ENCODE measurements at places on chromosomes 1 and 21. TPM values are rescaled to one million over a fixed set of nuclear protein-coding genes. Genes with fewer than 3 reads are reported as not detected.

GRCh38 chr1:155199792-155200191, 7.9 kb downstream of the THBS3 start:
- DNase-seq = no peak

KCNJ9 gene
- 0.36 TPM for polyA plus RNA-seq

DNA sequence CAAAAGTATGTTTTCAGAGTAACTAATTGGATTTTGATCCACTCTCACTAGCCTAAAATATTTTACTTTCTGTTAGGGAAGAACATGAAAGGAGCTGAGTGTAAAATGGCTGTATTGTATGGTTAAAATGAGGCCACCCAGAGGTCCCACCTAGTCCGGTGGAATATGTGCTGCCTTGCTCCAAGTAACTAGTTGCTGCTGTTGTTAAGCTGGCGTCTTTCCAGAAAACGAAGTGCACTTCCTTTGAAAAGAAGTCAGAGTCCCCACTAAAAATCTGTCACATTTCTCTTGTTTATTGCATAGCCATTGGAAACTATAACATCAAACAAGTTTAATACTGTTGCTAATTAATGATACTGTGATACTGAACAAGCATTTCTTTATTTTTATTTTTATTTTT, 3.2 kb downstream of the SLC25A33 start:
- DNase-seq = no peak

HSF2BP gene
- 0.66 TPM for polyA plus RNA-seq

DNA sequence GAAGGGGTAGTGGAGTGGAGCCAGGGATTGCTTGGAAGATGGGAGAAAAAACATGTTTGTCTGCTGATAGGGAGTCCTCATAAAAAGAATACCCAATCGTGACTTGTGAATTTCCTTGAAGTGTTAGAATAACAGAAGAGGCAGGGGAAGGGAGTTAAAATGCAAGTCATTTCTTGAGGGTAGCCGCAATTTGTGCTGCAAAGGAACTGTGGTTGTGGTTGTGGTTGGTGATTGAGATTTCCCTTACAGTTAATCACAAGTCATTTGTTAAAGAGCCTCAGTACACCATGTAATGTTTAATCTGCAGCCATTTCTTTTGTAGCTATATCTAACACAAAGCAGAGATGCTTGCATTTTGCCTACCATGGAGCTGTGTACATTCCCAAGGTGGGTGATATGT, 38.5 kb upstream of the EGLN1 start:
- DNase-seq = no peak

GPN2 gene
- polyA plus RNA-seq = 28.5 TPM

GRCh38 chr1:56335394-56335793, 244.0 kb downstream of the PLPP3 start:
- no peak for DNase-seq

DNA sequence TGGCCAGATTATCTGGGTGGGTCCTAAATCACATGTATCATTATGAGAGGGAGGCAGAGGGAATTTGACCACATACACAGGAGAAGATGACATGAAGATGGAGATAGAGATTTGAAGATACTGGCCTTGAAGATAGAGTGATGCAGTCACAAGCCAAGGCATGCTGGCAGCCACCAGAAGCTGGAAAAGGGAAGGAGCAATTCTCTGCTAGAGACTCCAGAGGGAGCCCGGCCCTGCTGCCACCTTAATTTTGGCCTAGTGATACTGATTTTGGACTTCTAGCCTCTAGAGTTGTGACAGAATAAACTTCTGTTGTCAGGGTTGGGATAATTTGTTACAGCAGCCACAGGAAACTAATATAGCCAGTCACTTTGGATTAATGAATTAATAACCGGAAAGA, 2.2 kb upstream of the PRDM2 start:
- no peak for DNase-seq

DNA sequence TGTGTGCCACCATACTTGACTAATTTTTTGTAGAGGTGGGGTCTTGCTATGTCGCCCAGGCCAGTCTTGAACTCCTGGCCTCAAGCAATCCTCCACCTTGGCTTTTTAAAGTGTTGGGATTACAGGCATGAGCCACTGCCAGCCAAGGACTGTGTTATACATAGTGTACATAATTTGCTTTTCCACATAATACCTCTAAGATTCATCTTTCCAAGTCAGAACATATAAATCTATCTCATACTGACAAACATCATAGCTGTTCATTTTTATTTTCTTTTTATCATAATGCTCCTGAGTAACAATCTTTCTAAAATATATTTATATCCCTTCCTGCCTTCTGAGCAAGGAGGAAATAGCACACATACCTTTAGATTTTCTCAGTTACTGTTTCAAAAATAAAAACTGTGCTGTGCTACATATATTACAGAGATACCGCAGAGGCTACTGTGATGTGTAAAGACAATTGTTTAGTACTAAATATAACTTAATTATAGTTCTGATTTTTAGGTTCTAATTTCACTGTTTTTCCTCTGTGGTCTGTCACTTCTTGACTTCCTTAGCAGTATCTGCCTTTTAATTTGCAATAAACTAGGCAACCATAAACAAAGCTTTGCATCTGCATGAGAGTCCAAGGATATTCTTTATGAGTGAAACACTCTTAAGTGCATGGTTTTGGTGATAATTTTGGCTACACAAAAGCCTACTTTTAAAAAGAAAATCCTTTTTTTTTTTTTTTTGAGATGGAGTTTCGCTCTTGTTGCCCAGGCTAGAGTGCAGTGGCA, 59.3 kb downstream of the EYA3 start:
- DNase-seq = no peak

DNA sequence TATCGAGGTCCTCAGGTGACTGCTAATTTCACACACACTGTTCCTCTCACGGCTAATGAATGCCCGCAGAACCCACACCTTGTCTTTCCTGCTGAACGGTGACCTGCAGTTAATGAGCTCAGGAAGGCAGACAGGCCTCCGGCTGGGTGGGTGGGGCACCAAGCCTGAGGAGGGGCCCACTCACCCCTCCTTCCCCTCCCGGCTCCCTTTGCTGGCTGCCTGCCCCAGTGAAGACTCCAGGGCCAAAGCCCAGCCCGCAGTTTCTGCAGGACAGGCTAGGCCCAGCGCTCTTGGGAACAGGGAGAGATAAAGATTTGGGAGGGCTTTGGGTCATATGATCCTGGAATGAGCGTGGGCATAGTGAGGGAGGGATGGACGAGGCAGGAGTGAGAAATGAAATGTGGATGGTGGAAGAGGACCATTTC, 26.4 kb downstream of the FOXO6 start:
- peak; percentile 93 for DNase-seq

GRCh38 chr21:14259747-14260146, 43.8 kb downstream of the RBM11 start:
- peak; percentile 68 for DNase-seq

GRCh38 chr21:23579573-23579972, 2027.7 kb downstream of the MRPL39 start:
- DNase-seq = no peak

GRCh38 chr1:109149874-109150601, 36.1 kb downstream of the ELAPOR1 start:
- DNase-seq = no peak

CLIC6 gene
- 18.2 TPM for polyA plus RNA-seq

- DNase-seq = no peak
Observed at GRCh38 chr1:155141749-155142148, 1.4 kb upstream of the DPM3 start.

GRCh38 chr1:91680556-91681155, 180.0 kb downstream of the CDC7 start:
- no peak for DNase-seq

DNA sequence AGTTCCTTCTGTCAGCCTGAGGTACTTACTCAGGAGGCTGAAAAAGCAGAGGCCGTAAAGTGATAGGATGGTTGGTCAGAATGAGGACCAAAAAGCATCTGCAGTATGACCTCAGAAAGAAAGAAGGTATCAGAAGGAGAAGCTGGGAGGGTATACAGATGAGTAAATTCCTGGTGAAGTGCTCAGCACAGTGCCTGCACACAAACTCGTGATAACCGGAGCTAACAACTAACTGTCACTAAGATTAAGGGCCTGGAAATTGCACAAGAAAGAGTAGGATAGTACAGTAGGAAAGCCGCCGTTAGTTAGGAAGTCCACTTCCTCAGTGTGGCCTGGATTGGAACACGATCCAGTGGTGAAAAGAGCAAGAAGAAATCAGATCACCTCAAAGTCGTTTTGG, 62.6 kb downstream of the VPS26C start:
- DNase-seq = no peak

SYT11 gene
- 19.0 TPM for polyA plus RNA-seq

TEX38 gene
- polyA plus RNA-seq = 0.09 TPM

DNA sequence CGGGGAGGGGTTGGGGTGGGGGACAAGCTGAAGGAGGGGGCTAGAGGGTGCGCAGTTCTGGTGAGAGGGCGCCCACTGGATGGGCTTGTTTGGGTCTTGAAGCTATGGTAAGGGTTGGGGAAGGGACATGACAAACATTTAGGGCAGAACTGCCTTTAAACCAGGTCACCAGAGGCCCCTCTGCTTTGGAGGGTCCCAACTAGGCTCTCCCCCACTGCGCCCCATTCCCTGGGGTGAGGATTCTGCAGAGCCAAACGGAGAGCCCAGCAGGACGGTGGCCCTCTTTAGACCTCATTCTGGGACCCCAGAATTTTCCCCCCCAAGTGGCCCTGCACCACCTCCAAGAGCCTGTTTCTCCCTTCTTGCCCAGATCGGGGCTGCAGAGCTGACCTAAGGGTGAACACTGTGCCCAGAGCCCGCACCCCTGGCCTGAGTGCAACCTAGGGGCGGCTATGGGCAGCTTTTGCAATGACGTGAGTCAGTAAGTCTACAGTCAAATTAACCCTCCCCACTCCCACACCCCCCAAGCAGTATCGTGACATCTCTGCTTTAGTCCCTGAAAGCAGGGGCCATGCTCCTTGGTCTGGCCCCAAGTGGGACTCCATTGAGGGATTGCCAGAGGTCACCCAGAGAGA, 593.8 kb downstream of the MATN1 start:
- DNase-seq = no peak

- peak; percentile 63 for DNase-seq
Observed at GRCh38 chr1:116667078-116667574, 407 bp downstream of the IGSF3 start.

DNA sequence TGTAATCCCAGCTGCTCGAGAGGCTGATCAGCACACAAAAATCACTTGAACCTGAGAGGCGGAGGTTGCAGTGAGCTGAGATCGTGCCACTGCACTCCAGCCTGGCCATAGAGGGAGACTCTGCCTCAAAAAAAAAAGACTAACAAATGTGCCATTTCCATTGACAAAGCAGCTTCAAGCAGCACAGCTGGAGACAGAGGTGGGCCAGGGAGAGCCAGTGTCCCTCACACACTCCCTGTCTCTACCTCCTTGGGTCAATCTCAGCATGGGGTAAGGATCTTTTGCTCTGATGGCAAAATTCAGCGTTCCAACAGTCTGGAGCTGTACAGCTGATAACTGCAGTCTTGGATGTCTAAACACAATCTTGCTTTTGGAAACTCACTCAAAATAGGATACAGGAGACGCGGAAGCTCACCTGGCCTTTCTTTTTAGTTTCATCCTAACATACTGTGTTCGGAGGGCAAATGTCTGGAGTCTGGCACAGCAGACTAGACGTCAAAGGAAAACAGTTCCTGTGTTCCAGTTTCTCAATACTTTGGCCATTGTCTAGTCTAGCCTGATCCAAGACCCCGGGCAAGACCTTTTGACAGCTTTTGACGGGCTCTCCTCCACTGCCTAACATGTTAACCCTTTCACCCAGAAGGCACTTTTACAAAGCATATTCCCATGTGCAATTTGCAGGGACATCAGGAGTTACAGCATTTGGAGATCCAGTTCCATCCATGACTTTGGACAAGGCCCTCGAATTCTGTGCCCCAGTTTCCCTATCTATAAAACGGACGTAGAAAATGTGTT, 2.9 kb downstream of the RCC2 start:
- no peak for DNase-seq

DNA sequence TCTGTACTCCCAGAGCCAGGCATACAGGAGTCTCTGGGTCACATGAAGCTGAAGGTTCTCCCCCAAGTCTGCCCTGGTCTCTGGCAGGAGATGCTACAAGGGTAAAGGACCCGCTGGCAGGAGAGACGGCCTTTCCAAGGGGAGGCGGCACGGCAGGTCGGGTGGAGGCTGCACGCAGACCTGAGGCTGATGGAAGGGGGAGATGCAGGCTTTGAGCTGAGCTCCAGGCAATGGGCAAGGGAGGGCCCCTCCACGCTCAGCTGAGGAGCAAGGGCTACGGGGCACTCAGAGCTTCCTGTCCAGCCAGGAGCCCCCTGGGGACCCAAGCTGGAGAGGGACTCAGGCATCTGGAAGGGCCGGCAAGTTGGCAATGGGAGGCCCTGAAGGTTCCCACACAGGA, 50.3 kb downstream of the MEGF6 start:
- DNase-seq = no peak

DNA sequence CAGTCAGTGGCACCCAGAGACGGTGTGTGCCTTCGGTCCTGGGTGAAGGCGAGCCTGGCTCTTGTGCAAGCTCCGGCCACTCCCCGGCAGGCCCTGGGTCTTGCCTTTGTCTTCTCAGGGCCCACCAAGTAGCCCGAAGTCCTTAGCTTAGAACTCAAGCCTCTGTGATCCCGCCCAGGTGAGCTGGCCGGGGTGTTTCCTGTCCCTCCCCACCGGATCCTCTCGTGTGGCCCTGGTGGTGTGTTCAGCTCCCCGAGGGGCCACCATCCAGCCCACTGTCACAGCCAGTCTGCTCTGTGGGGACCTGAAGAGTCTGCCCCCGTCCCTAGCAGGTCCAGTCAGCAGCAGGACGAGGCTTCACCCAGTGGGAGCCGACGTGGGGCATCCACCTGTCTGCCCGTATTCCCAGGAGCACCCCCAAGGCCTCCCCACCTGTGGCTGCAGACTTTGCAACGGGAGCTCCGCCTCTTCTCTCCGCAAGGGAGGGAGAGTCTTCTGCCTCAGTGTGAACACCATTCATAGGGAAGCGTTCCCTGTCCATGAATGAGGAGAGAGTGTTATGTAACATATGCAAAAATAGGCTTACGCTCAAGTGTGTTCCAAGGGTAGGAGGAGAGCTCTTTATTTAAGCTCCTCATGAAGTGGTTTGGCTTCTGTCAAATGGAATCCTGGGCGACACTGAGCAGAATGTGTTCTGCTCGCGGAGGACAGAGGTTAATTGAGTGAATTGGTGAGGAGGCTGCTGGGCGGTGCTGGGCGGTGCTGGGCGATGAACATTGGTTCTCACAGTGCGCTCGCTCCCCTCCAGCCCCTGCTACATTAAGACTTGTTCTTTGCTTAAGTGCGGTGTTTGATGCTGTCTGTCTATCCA, 108.9 kb downstream of the CRYAA start:
- peak; percentile 50 for DNase-seq

AUNIP gene
- polyA plus RNA-seq = 2.0 TPM

- no peak for DNase-seq
Observed at GRCh38 chr21:45539796-45540600, 2.2 kb downstream of the SLC19A1 start.

DNA sequence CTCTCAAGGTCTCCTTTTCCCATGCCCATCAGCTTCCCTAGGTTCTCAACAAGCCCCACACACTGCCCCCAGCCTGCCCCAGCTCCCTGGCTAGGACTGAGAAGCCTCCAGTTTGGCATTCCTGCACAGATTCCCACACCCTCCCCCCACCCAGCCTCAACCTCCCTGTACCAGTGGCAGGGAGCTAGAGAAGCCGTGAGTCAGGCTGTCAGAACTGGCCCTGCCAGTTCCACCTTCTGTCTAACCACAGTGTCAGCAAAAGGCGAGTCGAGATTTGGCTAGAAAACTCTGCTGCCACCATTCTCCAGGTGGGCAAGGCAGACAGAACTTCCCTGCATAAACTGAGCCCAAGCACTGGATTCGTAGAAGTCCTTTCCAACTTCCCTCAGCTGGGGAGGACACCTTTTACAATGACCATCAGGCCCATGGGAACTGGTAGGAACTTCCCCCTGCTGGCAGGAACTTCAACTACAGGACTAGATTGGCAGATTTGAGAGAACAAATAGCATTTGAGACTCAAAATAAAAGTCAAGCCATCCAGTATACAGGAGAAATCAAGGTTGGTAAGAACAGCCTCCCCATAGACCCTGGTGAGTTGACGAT, 31.0 kb downstream of the TNNT2 start:
- peak; percentile 20 for DNase-seq

PLA2G2E gene
- not detected for polyA plus RNA-seq
